ENCODE measurements at places on chromosomes 12 and 14.

DNA sequence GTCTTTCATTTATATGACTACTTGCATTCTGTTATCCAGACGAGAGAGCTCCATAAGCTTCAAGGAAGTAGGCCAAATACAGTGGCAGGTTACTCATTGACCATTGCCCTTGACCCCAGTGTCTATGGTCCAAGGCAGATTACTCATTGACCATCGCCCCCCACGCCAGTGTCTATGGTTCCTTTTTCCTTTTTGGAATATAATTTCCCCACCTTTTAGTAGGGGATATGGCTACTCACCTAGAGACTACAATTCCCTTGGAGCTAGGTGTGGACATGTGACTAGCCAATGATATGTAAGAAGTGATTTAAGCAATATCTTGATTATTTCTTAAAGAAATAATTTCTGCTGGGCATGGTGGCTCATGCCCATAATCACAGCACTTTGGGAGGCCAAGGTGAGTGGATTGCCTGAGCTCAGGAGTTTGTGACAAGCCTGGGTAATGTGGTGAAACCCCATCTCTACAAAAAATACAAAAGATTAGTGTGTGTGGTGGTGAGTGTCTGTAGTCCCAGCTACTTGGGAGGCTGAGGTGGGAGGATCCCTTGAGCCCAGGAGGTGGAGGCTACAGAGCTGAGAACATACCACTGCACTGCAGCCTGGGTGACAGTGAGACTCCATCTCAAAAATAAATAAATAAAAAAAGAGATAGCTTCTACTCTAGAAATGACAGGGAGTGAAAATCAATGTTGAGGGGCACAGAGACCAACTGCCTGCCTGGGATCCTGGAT, 32.6 kb downstream of the SIX4 start:
- no peak for DNase-seq

DNA sequence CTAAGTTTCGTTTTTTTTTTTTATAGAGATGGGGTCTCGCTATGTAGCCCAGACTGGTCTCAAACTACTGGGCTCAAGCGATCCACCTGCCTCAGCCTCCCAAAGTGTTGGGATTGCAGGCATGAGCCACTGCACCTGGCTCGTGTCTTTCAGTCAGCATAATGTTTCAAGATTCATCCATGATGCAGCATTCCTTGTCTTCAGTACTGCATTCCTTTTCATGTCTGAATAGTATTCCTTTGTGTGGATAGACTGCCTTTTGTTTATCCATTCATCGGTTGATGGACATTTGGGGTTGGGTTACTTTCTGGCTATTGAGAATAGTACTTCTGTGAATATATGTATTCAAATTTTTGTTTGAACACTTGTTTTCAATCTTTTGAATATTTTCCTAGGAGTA, 37.4 kb downstream of the HCAR2 start:
- DNase-seq: no peak

GRCh38 chr12:54384591-54385041, at the start of gene ZNF385A:
TSS of gene ZNF385A (minus strand) at chr12:54384733. CDS start at chr12:54384514, 219 bp downstream.
- DNase-seq: no peak

DNA sequence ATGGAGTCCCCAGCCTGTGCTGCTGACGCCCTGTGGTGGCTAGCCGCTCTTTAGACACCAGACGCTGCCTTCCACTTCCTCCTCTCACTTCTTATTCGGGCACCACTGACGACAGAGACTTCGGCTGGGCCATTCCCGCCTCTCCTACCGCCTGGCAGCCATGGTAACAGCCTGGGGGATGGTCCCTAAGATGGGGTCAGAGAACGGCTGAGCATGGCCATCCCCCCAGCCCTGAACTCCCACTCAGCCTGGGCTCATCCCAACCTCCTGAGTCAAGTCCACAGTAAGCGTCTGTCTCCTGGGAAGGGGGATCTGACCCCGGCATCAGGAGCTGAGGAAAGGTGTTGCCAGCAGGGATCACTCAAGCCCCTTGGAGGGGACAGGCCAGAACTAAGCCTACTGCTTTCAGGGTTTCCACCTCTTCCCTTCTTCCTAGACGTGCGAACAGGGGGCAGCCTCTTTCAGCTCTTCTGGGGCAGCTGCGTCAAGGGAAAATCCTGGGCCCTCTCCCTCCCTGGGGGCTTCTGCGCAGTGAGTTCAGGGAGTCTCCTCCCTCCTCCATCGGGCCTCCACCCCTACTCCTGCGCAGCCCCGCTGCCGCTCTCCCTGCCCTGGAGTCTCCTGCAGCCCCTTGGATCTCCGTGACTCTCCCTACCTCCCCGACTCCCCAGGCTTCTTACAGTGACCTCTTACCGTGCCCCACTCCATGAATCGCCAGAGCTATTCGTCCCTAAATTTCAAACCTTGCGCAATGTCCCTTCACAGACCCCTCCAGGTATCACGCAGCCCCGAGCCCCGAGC, 643 bp upstream of the TAMALIN start:
- DNase-seq: no peak

- no peak for DNase-seq
Measured at GRCh38 chr12:18751866-18752265, 13.9 kb downstream of the CAPZA3 start.

GRCh38 chr14:69014829-69015259, 35.7 kb upstream of the ACTN1 start:
- no peak for DNase-seq

DNA sequence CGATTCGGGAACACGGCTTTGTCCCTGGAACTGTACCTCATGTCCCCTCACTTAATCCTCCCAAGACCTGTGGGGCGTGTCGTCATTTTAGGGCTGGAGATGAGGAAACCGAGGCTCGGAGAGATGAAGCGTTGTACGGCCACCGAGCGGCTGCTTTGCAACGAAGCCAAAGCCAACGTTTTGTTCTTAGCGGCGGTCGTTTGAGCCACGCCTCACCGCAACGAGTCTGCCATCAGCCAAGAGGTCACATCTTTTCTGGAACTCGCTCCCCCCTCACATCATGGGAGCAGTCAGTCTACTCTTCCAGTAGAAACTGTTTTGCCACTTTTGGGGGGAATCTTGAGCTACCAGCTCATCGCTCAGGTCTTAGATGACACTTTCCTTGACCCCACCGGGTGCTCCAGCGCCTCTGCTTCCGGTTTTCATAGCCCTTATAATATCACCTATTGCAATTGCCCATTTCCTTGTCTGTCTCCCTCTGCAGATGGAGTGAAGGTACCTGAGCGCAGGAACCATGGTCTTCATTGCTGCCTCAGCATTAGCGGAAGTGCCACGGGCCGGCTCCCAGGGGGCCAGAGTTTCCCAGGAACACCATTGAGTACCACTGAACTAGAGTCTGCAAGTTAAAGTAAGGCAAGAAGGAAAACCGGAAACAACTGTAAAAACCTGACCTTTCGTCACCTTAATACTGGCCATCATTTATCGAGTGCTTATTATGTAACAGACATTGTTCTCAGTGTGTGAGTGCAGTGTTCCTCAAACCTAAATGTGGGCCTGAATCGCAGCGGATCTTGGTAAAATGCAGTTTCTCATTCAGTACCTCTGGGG, 19.6 kb downstream of the NINJ2 start:
- no peak for DNase-seq

DNA sequence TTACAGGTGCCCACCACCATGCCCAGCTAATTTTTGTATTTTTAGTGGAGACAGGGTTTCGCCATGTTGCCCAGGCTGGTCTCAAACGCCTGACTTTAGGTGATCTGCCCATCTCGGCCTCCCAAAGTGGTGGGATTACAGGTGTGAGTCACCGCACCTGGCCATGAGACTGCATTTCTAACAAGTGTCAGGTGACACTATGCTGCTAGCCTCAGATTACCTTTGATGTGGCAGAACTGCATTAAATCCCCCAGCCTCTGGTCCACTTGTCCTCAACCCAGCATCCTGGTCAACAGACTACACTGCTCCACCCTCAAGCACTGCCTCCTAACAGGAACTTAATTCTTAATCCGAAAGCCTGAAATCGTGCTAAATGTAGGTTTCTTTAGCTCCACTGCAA, 13.1 kb downstream of the LGMN start:
- DNase-seq: no peak

- DNase-seq: no peak
Measured at GRCh38 chr12:124277394-124278241, 17.3 kb upstream of the RFLNA start.

GRCh38 chr12:130451001-130451930, 113.6 kb downstream of the PIWIL1 start:
- no peak for DNase-seq

- DNase-seq: peak; percentile 83
Measured at GRCh38 chr14:68232300-68233055, 412.9 kb downstream of the RAD51B start.

DNA sequence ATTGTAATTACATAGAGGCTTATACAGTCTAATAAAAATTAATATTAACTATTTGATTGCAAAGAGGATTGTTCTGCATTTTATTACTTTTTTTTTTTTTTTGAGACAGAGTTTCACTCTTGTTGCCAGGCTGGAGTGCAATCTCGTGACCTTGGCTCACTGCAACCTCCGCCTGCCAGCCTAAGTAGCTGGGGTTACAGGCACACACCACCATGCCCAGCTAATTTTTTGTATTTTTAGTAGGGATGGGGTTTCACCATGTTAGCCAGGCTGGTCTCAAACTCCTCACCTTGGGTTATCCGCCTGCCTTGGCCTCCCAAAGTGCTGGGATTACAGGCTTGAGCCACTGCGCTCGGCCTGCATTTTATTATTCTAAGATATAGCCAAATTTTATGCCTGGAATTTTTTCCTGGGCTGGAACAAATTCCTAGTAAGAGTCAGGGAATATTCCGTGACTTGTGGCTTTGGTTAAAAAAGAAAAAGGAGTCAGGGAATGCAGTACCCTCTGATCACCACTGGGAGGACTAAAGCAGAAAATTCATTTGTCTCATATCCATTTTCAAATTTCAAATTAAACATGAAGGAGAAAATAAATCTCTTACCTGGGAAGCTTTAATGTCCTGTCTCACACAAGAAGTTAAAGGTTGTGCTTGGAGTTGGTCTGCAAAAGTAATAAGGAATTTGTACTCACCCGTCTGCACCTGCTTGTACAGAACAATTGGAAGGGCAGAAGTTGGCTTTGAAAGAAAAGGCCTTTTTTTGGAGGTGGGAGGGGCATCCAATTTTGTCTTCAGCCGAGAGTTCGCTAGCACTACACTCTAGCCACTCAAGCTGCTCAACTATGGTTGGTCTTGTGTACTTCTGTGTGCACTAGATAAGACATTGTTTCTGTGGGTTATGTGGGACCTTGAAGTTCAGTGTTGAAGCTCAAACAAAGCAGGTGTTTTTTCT, 8.7 kb downstream of the MARK3 start:
- no peak for DNase-seq

DNA sequence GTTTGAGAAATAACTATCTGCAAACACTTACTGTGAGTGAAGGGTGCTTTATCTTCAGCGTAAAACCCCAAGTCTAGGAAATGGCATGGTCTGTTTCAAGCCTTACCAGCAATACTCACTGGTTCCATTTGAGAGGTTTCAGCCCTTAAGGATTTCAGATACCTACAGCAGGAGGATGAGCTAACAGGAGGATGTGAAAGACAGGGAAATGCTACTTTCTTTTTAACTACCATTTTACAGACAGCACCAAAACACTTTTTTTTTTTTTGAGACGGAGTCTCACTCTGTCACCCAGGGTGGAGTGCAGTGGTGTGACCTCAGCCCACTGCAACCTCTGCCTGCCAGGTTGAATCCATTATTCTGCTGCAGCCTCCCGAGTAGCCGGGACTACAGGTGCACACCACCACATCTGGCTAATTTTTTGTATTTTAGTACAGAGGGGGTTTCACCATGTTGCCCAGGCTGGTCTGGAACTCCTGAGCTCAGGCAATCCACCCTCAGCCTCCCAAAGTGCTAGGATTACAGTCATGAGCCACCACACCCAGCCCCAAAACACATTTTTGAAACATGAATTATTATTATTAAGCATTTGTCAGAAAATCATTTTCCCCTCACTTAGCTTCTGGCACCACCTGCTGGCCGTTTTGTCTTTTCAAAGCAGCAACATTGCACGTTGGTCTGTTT, 4.6 kb downstream of the MTRFR start:
- DNase-seq: no peak

DNA sequence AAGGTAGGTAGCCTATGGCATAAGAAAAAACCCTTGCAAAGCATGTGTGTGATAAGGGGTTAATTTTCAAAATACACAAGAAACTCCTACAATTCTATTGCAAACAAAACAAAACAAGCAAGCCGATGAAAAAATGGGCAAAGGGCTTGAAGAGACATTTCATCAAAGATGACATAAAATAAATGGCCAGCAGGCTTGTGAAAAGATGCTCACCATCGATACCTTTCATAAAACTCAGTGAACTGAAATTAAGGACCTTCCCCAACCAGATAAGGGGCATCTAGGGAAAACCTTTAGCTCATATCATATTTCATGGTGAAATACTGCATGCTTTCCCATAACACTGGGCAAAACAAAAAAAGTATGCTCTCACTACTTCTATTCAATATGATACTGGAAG, 131.2 kb downstream of the PPM1H start:
- no peak for DNase-seq
